Muscle of arm (tissue), 14 donors: ENCODE measurements at places on chromosomes 3 and 15. TPM values are rescaled to one million over a fixed set of nuclear protein-coding genes. Genes with fewer than 3 reads are reported as not detected.

The PROK2 gene
- 0.56 TPM for polyA plus RNA-seq

The CHAC1 gene
- 5.3 TPM for polyA plus RNA-seq

The FAM81A gene
- polyA plus RNA-seq, result 1.0 TPM

The MFGE8 gene
- 154 TPM for polyA plus RNA-seq

GRCh38 chr3:128545120-128545752, 52.2 kb upstream of the GATA2 start:
- no peak for DNase-seq

DNA sequence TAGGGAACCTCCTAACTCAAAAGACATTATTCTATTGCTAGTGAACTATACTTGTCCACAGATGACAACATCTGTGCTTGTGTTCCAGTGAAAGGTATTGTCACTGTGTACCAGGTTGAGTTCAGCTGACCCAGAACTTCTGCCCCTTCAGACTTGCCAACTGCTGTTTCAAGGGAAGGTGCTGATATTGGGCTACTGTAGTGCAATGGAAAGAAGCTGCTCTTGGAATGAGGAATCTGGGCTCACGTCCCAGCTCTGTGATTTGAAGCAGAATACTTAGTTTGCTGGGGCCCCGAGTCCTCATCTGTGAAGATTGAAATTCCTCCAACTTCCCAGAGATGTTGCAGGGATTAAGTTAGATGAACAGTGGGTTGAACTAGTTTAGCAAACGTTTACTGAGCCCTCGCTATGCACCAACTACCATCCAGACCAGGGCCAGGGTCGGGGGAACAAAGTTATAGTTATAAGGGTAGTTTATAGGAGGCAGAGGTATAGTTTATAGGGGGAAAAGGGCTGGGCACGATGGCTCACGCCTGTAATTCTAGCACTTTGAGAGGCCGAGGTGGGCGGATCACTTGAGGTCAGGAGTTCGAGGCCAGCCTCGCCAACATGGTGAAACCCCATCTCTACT, 15.9 kb upstream of the UMPS start:
- peak; percentile 35 for DNase-seq

- DNase-seq, result no peak
Observed at GRCh38 chr3:186083746-186084145, 25.1 kb downstream of the ETV5 start.

GRCh38 chr3:21794291-21794690, 43.3 kb upstream of the ZNF385D start:
- DNase-seq, result no peak

DNA sequence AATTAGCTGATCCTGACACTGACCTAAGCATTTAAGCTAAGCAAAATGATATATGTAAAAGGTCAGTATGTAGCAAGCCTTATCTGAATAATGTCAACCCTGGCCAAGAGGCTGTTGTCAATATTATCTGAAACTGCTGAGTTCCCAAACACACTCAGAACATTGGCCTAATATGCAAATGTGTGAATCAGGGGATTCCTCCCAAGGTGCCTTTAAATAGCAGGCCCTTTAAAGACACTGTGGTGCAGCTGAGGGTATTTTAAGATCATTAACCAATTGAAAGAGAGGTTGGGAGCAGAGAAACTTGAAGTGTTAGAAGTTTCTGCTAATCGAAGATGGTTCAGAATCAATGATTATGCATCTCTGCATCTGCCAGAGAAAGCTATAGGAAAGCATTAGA, 207.0 kb downstream of the NTRK3 start:
- DNase-seq, result no peak

DNA sequence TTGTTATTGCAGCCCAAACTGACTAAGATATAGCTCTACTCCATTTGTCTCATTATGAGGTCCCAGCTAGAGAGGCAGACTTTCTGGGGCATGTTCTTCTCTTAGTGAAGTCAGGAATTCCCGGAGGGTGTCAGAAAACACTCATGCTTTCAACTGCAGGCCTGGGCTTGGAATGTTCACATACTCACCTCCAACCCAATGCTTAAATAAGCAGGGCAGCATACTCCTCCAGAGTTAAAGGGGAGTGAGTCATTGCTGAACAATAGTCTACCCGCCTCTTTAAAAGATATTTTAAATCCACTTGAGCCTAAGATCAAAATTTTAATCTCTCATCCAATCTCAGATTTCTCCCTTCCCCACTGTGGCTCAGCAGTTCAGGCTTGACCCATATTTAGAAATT, 167.8 kb upstream of the DPH6 start:
- DNase-seq, result no peak

- no peak for DNase-seq
Observed at GRCh38 chr3:7315037-7315436, 454.1 kb downstream of the GRM7 start.

DNA sequence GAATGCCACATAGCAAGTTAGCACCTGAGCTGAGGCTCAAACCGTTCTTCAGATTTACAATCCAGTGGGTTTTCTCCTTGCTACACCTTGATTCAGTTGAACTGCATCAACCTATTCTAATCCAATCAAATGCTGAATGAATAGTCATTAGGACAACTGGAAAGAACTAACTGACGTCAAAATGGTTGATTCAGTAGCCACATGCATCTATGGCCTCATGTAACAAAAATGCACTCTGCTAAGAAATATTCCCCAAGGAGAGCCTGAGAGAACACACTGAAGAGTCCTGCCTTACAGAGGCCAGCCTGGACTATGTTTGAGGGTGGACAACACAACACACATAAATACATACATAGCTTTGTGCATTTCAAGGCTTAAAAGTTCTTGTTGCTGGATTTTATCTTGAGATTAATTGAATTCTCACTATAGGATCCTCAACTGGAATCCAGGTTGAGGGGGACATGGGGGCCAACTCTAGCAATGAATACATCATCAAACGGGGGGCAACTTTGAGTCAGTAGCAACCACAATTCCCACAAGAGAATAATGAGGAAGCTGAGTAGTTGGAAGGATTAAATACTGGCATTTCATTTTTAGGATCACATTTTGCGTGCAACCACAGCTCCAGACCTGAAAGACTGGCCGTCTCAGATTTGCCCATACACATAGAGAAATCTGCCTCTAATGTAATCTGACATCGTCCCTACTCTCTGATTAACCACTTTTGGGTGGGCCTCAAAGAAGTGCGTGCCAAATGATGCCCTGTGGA, 280.2 kb upstream of the ICE2 start:
- no peak for DNase-seq
